Activated T-helper 9 cell treated with anti-CD3 and anti-CD28 coated beads, Interleukin-2, amount 50 U/mL, for 16 hours (primary cell): ENCODE measurements at places on chromosomes 2 and 18.

DNA sequence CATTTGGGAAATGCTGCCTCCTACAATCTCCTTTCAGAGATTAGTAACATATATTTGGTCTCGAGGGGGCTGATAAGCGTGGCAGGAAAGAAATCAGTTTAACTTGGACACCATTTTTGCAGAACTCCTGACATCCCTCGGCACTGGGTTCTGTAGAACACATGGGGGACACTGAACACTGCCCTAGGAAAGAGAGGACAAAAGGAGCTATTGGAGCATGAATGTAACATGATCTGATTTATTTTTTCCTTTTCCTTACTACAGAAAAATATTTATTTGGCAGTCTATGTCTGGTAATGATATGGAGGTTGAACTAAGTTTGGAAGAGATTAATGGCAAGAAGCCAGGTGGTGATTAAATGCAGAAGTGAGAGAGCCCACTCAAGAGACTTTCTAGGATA lies 153.8 kb downstream of the AFF3 start:
- no peak for DNase-seq

DNA sequence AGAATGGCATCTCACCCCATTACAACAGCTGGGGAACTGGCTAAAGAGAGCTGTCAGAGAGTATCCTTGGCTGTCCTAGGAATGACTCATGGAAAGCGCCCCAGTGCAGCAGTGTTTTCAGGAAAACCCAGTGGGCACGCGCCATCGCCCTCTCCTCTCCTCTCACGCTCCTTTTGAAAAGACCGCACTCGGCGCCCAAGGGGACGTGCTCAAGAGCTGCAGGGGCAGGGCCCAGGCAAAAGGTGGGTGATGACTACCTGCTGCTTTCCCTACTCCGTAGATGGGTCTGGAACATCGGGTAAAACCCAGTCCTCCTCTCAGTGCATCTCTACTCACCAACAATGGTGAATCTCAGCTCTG lies 68.1 kb downstream of the EMILIN2 start:
- no peak for DNase-seq

GRCh38 chr18:11946756-11947155 lies 34.6 kb upstream of the IMPA2 start:
- no peak for DNase-seq

- DNase-seq = no peak
Measured at GRCh38 chr2:182117196-182117595, 131.5 kb downstream of the PPP1R1C start.

GRCh38 chr18:50424877-50425690 lies 50.2 kb downstream of the SKA1 start:
- DNase-seq = no peak
